CD4-positive, alpha-beta T cell treated with Interleukin-4 for 1 hour (primary cell): ENCODE measurements at places on chromosomes 12 and 14.

DNA sequence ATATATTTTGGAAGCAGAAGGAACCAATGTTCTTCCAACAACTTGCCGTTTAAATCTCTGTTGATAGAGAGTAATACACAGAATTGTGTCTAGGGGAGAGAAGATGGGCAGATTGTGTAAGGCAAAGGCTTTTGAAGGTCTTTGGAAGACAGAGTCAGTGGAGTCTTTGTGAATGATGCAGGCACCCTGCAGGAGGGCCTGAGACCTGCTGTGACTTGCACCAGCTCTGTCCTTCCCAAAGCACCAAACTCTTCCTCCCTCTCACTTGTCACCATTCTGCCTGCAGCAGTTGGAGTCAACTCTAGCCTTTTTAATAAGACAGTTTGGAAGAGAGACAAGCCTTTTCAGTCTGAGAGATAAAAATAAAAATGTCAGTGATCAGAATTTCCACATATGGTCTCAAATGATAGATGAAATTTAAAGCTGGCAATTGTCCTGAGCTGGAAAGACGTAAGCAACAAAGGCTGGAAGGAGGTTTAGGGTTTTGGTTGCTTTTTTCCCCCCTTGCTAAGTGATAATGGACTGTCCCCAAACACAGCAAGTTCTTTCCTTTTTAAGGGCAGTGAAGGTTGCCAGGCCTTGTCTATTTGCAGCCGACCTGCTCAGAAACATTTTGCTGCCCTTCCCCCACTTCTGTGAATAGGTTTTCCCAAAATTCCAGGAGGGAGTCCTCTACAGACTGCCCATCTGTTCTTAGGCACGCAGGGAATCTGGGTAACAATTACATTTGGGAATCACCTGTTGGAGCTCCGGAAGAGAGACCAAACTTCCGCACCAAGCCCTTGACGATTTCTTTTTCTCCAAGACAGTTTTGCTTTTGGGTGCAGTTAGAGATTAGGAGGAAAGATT is 103.0 kb upstream of the NTF3 start:
- no peak for DNase-seq

DNA sequence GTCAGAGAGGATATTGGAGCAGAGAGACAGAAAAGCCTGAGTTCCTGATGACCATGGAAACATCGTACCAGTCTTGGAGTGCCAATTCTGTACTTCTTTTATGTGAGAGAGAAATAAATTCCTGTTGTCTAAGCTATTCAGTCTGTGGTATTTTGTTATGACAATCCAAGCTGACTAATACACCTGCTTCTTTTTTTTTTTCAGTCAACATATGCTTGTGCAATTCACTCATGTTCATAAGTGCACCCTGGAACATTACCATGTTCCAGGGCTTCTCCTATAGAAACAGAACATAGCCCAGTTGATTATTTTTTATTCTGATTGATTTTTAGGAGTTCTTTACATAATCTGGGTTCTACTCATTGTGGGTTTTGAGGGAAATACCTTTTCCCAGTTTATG is 1.7 kb upstream of the CHPT1 start:
- no peak for DNase-seq

GRCh38 chr14:34403646-34404045 is 58.4 kb downstream of the SPTSSA start:
- DNase-seq: no peak

- DNase-seq: no peak
Measured at GRCh38 chr12:49675137-49675536, 32.1 kb downstream of the FMNL3 start.

- no peak for DNase-seq
Measured at GRCh38 chr12:80101126-80101525, 1.8 kb downstream of the OTOGL start.

GRCh38 chr12:2691345-2692071 is 103.3 kb upstream of the FKBP4 start:
- peak; percentile 32 for DNase-seq

DNA sequence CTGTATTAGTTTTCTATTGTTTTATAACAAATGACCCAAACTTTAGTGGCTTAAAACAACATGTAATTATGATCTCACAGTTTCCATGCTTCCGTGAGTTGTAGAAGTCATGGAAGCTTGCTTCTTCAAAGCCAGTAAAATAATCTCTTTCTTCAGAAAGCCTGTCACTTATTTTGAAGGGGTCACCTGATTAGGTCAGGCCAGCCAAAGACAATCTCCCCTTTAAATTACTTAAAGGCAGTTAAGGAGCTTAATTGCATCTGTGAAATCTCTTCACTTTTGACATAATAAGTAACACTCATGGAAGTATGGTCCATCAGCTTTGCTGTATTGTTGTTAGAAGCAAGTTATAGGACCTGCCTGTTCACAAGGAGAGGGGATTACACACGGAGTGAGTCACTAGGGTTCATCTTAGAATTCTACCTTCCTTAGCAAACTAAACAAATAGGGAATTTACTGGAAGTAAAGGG is 89.8 kb downstream of the FAR2 start:
- no peak for DNase-seq

DNA sequence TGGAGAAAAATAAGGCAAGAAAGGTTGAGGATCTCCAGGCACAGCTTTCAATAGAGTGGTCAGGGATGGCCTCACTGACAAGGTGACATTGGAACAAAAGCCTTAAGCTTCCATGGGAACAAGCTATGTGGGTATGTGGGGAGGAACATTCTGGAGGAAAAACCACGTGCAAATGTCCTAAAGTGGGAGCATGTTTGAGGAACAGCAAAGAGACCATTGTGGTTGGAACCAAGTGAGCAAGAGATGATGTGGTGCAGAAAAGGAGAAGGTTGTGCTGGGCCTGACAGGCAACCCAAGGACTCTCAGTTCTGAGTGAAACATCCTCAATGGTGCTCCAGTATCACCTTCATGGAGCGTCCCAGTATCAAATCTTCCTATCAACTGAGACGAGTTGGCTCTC is 184.0 kb downstream of the CAND1 start:
- DNase-seq: no peak

GRCh38 chr14:69626132-69626500 is 14.7 kb downstream of the SUSD6 start:
- no peak for DNase-seq

- peak; percentile 82 for DNase-seq
Measured at GRCh38 chr12:49043856-49044258, 16.7 kb downstream of the KMT2D start.

DNA sequence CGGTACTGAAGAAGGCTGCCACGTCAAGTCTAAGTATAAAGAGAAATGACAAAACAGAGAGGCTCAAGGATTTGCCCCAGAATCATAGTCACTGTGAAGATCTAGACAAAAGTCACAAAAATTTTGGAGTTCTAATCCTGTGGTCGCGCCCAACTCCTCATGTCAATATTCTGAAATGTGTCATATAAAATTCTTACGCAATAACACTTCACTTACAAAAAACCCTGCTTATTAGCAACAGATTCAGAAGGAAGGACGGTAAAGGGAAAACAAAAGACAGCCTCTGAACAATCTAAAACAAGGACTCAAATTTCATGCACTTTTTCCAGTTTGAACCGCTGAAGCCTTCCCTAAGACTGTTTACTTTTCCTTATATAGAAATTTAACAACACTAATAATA is 94.7 kb downstream of the TSPAN8 start:
- DNase-seq: no peak

DNA sequence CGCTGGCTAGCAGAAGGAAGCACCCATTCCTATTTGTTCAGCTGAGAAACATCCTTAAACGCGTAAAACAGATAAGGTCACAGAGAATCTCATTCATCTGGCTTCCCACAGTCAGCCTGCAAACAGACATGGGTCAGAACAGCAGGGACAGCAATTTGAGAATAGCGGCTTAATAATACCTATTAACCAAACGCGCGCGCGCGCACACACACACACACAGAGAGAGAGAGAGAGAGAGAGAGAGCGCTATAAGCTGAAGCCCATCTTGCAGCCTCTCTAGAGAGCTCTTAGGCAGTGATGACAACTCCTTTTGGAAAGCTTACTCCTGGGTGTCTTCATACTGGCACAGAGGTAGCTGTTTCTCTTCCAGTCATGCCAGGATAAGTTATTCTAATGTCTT is 26.4 kb downstream of the TMEM132D start:
- no peak for DNase-seq

- DNase-seq: no peak
Measured at GRCh38 chr12:104490850-104491249, 34.1 kb downstream of the CHST11 start.

GRCh38 chr14:50038398-50039119 is 77.8 kb downstream of the VCPKMT start:
- DNase-seq: peak; percentile 57
